ENCODE measurements at places on chromosomes 12 and 14.

DNA sequence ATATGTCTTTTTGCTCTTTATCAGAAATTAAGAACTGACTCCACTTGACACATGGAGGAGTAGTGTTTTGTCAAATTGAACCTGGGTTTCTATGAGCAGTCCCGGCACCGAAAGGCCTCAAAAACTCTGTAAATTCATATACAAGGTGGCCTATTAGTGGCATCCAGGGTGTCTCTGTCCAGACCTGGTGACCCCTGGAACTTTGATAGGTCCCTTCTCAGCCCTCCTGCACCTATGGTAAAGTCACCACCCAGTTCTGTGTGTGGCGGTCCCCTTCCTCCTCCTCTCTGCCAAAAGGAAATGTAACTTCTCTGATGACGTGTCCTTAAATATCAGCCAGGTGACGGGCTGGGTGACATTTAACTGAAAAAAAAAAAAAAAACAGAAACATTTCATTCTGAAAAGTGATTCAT, 204.0 kb upstream of the FOXN3 start:
- DNase-seq: no peak

DNA sequence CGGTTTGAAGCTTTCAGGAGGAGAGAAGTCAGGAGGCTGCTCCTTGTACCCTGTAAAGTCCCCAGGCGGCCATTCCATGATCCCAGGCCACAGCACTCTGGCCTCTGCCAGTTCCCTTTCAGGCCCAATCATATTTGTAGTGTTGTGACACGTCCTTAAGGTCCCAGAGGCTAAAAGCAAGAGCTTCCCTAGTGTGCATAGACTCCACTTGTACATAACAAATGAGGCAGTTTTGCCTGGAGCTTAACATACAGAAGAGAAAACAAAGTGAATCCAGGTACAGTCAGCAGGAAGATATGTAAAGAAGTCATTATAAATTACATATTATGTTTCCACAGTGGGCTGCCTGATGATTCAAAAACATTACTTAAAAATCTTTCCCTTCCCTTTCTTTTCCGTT, 81.1 kb upstream of the RPH3A start:
- DNase-seq: no peak

DNA sequence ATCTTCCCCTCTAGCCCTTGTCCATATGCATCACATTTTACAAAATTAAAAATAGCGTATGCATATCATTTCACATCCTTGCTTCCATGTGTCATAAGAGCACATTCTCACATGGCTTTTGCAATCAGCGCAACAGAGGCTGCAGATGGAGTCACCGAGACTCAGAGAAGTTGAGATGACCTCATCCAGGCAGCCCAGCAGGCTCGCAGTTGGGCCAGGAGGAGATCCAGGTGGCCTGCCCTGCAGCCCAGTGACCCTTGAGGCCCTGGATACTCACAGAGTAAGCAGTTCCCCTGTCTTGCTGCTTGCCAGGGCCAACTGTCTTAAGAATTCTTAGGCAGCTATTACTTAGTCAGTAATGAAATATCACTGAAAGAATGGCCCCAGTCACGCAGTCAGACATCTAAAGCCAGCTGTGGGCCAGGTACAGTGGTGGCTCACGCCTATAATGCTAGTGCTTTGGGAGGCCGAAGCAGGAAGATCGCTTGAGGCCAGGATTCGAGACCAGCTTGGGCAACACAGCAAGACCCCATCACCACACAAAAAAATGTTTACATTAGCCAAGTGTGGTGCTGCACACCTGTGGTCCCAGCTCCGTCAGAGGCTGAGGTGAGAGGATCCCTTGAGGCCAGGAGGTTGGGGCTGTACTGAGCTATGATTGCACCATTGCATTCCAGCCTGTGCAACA, 9.1 kb downstream of the CAMKK2 start:
- no peak for DNase-seq

- no peak for DNase-seq
Measured at GRCh38 chr12:132565365-132565764, 45.0 kb downstream of the LRCOL1 start.

DNA sequence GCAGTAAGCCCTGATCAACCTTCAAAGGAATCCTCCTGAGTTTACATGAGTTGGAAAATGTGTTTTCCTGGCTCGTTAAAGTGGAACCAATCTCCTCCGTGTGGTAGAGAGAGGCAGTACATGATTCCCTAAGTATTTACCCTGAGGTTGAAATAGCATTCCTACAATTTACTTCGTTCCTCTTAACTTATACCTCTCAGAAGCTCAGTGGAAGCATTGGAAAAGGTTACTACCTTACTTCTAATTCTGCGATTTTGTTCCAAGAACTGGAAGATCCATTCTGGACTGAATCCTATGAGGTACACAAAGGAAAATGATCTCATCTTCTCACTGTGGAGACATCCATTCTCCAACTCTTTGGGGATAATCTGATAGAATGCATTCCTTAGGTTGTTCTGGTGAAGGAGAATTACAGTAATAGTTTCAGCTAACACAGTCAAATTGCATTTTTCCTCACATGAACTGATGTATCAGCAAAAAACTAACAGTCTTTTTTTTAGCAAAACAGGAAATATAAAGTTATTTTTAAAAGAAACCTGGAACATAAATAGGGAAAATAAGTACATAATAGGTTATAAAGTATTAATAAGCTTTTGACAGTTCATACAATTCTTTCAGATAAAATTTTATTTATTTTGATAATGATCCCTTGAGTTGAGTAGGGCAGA, 475.6 kb downstream of the PDZRN4 start:
- DNase-seq: peak; percentile 45

DNA sequence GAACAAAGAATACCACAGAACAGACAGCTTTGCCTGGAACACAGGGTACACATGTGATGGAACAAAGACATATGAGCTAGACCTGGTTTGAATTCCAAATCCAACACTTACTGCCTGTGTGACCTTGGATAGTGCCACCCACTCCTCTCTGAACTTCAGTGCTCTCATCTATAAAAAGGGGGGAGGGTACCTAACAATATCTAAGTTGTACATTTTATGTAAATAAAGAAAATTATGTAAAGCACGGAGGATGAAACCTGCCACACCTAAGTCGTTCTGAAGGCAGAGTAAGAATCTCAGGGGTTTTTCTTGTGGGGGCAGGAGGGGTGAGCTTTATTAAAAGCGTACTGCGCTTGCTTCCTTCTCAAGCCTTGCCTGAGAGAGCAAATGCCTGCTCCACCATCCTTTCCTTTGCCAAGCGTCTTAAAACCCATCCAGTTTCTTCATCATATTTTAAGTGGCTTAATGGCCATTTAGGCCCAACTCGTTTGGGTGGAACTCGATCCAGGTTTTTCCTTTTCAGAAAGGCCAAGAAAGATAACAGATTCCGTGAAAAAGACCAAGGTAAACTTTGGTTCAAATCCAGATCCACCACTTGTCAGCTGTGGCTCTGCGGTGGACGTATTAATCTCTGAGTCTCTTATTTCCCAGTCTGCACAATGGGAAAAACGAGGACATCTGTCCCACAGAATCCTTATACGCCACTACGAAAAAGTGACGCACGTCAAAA, 946 bp downstream of the DDX24 start:
- peak; percentile 26 for DNase-seq

- no peak for DNase-seq
Measured at GRCh38 chr12:84637926-84638325, 274.7 kb downstream of the SLC6A15 start.

DNA sequence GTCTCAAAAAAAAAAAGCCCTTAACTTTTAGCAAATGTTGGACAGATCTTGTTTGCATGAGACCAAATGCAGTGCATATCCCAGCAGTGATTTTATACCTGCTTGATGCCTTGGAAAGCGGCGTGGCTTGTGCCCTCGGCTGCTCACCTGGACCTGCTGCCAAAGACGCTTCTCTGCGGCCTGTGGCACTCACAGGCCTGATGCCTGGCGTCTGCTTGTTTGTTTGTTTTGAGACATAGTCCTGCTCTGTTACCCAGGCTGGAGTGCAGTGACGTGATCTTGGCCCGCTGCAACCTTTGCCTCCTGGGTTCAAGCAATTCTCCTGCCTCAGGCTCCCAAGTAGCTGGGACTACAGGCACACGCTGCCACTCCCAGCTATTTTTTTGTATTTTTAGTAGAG, 5.2 kb downstream of the PGAM5 start:
- DNase-seq: no peak

DNA sequence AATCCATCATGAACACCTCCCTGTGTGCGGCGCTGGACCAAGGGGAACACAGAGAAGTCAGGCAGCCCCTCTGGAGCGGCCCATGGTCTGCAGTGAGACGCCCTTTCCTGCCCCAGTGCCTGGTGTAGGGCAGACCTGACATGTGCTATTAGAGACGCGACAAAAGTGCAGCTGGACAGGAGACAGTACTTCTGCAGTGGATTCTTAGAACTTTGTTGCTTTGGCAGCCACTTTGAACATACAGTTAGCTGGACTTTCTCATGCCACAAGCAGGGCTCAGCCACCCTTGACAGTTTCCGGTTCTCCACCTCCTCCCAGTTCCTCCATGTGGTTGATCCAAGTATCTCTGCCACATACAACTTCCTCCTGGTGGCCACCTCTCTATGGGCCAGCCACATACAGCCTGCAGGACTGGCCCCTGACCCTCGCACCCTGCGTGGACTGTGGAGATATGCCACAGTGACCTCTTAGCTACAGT, 45.9 kb downstream of the LGMN start:
- DNase-seq: peak; percentile 65

- peak; percentile 44 for DNase-seq
Measured at GRCh38 chr12:54301428-54302048, 723 bp upstream of the NFE2 start.

DNA sequence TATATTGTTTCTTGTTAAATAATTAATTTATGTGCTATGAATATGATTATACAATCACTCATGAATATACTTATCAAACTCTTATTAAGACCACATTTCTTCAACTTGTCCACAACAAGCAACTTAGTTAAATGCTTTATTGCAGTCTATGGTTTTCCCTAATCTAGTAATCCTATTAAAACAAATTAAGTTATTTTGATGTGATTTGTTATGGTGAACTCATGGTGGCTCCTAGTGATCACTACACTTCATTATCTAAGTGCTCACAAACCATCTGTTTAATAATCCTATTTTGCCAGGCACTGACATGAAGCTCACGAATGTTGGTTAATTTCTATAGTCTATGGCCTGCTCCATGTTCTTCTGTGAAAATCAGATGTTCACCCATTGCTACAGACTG, 42.9 kb downstream of the INSM2 start:
- DNase-seq: no peak

GRCh38 chr12:68568922-68569569, 41.7 kb upstream of the RAP1B start:
- DNase-seq: no peak

DNA sequence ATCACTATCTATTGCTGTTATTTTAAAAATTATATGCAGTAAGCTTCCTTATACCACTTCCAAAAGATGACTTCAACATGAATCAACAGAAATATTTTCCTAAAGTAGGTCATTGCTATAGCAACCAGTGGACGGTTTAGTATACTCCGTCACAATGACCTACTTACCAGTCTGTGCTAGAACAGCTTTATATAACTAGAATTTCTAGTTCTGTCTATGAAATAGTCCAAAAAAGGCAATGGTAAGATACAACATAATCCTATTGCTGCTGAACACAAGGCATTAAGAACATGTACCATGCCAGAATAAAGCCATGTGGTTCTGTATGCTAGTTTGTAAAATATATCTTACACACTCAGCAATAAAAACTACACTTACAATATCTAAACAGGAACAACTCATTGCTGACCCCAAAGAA, 40.7 kb upstream of the MTERF2 start:
- DNase-seq: no peak

- no peak for DNase-seq
Measured at GRCh38 chr14:73149753-73150152, 13.4 kb downstream of the PSEN1 start.

DNA sequence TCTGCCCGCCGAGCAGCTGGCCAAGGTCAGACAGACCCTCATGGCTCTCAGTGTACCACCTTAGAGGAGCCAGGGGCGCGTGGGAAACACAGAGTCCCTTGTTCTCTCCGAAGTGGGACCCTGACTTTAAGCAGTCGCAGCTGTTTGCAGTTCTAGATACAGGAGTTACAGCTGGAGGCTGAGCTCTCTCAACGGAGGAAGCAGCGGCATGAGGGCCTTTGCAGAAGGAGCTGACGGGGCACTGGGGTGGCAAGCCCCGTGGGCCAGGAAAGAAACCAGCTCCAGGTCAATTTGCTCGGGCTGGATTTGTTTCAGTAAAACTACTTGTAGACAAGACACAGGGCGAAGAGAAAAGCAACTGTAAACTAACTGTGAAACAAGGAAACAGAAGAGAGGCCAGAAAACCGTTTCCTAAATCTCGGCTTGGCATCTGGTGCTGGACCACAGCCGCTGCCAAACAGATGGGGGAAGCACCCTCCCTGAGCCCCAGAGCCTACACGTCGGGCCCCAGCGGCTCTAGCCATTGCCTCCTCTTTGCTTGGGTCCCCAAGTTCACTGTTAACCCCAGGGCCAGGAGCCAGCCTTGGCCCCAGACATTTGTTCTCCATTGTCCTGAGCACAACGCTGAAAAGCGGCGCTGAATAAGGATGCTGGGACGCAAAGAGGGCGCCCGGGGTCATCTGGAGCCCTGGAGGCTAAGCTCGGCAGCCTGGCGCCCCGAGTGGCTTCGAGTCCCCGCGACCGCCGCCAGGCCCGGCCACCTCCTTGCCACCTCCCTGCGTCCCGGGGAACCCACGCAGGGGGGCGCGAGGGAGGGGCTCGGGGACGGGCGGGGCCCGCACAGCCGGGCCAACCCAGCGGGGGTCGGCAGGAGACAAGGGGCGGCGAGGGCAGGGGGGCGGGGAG, 914 bp upstream of the PACS2 start:
- DNase-seq: peak; percentile 78

GRCh38 chr14:61769893-61770292, 7.7 kb downstream of the SNAPC1 start:
- no peak for DNase-seq

DNA sequence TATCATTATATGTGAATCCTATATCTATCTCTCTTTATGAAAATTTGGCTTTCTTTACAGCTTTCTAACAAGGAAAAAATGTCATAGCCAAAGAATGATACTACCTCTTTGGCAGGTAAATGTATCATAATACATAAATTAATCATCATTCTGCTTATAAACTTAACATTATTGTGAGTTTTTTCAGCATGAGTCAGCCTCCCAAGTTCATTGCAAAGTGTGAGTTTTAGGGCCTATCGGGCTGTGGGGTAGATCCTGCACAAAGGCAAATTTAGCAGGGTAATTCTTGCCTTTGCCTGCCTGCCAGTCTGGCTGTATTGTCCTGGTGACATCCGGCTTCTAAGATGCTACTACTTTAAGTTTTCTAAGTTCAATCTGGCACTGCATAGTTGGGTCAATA, 412.6 kb downstream of the MDGA2 start:
- no peak for DNase-seq

- no peak for DNase-seq
Measured at GRCh38 chr14:61334197-61334701, 12.9 kb downstream of the PRKCH start.

- no peak for DNase-seq
Measured at GRCh38 chr12:32367381-32367780, 32.0 kb upstream of the FGD4 start.

All from hematopoietic multipotent progenitor cell treated with erythropoietin and hydrocortisone succinate and interleukin-3 and kit ligand, for 4 days (in vitro differentiated cells).